Heart right ventricle (tissue), 16 donors: ENCODE measurements at places on chromosomes 6 and 20.

DNA sequence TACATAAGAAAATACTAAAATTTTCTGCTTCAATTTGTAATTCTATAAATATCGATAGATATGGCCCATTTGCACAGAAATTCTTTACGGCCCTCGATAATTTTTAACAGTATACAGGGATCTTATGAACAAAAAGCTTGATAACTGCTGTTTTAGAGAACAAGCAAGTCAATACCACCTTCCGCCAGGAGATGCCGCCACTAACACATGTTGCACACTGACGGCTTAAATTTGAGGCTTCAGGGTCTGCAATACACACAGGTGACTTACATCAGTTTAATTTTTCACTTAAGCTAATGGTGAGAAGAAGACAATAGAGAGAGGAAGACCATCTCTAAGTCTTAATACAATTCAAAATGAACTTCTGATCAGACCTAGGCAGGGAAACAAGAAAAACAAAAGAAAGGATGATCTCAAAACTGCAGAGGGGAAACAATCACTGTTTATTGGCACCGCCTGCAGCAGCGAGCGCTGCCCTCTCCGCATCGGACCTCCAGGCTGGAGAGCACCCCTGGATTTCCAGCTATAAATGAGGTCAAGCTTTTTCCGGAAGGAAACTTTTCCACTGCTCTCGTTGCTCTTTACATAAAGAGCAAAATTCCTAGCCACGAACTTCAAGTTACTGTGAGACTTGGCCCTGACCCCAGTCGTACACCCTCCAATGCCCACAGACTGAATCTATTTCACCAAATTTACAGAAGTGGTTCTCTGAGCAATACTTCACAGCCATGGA, 53.9 kb downstream of the OTOR start:
- peak; percentile 35 for DNase-seq

DNA sequence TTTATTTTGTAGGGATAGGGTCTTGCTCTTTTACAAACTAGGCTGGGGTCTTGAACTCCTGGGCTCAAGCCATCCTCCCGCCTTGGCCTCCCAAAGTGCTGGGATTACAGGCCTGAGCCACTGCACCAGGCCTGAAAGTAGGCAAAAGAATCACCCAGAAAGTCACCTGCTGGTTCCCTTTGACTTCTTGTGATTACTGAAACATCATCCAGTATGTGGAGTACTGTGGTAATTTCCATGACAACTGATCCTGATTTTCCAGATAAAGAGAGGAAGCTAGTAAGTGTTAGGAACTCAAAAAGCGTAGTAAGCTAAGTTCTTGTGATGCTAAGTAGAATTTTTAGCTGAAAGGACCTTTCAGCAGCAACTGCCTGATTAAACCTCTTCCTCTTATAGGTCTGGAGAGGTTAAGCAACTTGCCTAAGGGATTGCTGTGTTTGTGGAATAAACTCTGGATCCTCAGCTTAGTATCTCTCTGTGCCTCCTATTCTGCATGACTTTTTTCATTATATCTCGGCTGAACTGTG, 16.8 kb downstream of the RALY start:
- no peak for DNase-seq

DNA sequence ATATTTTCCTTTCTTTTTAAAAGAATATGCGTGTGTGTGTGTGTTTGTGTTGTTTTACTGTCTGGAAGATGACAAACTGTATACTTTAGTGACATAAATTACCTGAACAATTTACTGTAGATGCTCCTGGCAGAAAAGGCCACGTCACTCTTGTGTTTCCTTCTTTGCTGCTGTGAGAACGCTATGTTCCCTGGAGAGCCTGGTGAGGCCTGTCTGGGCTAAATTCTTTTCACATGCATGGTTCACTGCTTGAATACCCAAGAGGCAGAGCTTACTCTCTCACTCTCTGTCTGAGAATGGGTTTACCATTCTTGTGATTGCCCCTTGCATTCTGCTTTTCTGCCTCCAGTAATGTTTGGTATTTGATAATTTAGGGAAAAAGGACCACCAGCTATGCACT, 64.3 kb downstream of the EDN1 start:
- DNase-seq = no peak

DNA sequence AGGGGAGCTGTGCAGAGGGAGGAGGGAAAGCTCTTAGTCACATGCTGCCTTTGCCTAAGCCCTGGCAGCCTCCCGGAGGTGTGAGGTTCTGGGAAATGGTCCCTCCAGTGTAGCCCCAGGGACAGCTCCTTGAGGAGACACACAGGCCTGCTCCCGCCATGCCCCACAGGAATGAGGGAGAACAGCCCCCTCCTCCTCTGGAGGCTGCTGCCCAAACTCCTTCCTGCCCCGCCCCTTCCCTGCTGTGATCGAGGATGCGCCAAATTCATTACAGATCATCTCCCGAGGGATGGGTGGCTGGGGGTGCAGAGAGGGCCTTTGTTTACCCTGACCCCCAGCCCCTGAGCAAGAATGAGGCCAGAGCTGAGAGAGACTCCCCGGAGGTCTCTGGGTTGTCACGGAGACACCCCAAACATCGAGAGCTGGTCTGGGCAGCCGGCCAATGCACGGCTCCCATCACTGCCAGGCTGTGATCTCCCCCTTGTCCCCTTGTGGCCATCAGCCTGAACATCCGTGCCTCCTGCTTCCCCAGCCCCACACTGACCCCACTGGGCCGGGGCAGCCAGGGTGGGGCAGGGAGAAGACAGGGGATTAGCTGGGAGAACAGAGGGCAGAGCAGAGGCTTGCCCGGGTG, 8.4 kb downstream of the CYP21A2 start:
- DNase-seq = peak; percentile 60

DNA sequence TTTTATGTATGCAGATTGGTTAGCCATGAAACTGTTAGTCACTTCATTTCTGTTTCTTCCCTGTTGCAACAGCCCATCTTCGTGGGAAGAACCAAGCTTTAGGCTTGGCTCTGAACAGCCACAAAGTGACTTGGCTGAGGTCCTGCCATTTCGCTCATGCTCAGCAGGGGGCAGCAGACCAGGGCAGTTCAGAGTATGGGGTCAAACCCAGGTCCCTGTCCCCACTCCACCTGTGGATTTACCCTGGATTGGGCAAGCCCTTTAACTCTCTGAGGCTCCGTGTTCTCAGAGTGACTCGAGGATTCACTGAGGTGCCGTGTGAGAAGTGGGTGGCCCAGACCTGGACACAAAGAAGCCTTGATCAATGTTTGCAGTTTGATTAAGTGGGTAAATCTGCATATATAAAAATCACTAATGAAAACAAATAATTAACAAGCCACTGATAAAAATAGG, 19.8 kb upstream of the MAP1LC3A start:
- no peak for DNase-seq

- no peak for DNase-seq
Measured at GRCh38 chr20:21504323-21504722, 9.5 kb downstream of the NKX2-2 start.

GRCh38 chr20:63926298-63926697, 29.9 kb downstream of the UCKL1 start:
- no peak for DNase-seq

GRCh38 chr20:22698259-22698842, 114.0 kb upstream of the FOXA2 start:
- no peak for DNase-seq

DNA sequence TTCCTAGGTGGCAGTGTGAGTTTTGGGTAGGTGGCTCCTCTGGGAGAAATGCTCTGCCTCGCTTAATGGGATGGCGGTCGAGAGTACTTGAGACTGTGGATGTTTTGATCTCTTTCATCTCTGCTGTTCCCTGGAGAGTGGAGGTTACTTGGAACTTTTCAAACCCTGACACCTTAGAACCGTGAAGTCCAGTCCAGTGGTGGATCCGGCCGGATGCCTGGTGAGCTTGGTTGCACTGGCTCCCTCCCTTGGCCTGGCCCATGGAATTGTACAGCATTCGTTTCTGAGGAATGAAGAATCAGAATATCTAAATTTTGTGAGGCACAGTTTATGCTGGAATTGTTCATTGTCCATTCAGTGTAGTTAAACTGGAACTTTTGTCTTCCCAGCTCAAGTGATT, 51.0 kb downstream of the CSE1L start:
- no peak for DNase-seq

DNA sequence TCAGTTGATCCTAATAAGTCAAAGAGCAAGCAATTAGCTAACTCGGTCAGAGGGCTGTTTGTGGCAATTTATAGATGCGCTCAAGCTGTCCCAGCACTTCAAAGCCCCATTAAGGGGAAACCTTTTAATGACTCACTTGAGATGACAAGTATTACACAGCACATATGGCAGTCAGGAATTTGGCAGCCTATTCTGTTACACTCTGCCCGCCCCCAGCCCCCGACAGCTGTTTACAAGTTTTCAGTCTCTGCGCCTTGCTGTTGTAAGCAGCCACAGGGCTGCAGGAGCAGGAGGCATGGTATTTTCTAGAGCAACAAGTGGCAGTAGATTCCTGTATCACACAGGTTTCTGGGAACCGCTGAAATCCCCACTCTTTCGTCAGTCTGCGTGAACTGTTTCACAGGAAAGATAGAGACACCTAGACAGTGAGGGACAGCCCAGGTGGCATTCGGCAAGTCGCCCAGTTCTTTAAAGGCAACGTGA, 263.0 kb downstream of the FOXC1 start:
- DNase-seq = no peak
